Activated naive CD8-positive, alpha-beta T cell treated with anti-CD3 and anti-CD28 coated beads, Interleukin-2, amount 50 U/mL, for 24 hours (primary cell): ENCODE measurements at places on chromosomes 2 and 18.

- no peak for DNase-seq
These were observed 23.3 kb downstream of the MARCHF7 start for GRCh38 chr2:159735648-159736047.

- DNase-seq: no peak
These were observed 10.5 kb downstream of the SLC66A2 start for GRCh38 chr18:79940814-79941472.

GRCh38 chr2:46706264-46706983 is 209.2 kb downstream of the MCFD2 start:
- no peak for DNase-seq

- DNase-seq: no peak
These were observed 5.0 kb downstream of the GAD1 start for GRCh38 chr2:170821531-170822289.

DNA sequence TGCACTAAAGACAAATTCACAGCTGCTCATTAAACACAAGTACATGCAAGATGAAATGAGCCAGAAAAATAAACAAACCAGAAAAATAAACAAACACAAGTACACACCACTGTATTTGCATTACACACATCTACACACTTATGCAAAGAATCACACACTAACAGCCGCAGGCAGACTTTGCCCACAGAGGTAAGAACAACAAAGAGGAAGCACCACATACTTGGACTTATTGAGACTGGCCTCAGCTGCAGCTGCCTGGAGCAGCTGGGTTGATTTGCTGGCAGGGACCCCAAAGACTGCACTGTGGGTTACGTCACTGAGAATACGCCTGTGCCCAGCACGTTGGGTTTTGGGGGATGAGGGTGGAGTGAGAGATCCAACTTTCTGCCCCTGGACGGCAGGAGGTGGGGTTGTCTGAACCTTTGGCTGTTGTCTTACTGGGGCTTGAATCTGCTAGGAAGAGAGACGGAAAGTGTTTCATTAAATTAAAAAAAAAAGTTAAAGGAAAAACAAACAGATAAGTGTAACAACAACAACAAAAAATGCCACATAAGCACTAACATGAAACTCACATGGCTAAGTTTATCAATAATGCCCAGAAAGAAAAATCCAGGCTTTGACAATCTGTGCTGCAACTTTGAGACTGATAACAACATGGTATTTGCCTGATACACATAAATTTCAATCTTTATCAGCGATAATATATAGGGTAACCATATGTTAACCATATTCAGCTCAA is 71.9 kb upstream of the NFU1 start:
- DNase-seq: no peak

DNA sequence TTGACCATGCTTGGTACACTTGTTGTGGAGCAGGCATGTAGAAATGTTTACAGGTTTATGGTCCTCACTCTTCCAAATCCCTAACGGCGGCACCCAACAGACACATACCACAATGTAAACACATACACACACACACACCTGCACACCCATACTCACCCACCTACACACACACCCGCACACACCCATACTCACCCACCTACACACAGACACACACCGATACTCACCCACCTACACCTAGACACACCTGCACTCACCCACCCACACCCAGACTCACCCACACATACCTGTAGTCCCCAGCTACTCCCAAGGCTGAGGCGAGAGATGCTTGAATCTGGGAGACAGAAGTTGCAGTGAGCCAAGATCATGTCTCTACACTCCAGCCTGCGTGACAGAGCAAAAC is 1.5 kb upstream of the RAB6D start:
- no peak for DNase-seq
